MM.1S (cell line): ENCODE measurements at places on chromosomes 13 and 19.
A peak's percentile ranks its signal among the peaks of the same experiment; 100 is the strongest.

DNA sequence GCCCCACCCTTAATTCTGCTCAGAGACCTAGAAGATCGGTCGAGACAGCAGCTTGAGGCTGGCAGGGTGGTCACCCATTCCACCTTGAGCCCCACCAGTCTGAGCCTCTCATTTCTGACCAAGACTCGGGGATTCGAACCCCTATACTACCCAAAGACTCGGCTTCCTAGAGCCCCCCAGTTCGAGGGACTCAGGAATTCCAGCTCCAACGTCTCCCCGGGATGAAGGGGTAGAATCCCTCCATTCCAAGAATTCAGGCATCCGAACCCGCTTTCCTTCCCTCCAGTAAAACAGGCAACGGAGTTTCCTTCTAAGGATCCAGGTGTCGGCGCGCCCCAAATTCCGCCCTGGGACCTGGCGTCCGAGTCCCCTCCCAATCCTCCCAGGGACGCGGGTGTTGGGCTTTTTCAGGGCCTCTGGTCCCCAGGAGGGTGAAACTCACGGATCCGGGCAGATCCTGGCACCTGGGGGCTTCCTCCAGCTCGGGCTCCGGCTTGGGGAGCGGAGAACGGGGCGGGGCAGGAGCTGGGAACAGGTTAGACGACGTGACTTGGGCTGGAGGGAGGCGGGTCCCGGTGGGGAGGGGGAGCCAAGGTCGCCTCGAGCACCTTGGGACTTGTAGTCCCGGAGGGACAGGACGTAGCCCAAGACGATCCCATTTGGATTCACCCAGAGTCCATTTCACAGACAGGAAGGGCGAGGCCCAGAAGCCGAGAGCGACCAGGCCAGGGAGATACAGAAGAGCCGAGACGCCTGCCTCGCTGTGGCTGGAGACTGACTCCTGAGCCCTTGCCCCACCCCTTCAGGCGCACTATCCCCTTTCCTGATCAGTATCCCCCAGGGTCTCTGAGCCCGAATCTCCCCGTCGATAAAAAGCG, at the start of gene PPP1R13L:
PPP1R13L (minus strand) TSS at position 513 of the 878 bp plus-strand sequence. CDS start 6,751 bp downstream, outside the sequence.
- DNase-seq, result peak; percentile 60

DNA sequence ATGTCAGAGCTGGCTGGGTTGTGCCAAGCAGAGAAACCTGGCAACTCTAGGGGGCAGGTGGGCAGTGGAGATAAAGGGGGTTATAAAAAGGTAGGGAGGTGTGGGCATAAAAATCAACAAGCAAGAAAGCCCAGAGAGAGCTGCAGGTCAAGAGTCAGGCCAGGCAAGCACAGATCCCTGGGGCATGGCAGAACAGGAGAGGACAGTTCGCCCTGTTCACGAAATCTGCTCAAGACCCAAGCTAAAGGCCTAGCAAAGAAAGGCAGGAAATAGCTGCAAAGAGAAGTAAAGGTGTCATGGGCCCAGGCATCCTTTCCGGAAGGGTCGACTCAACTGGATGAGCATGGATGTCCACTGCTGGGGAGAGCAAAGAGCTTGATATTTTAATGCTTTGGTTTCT, 3.4 kb downstream of the MBNL2 start:
- peak; percentile 24 for DNase-seq

DNA sequence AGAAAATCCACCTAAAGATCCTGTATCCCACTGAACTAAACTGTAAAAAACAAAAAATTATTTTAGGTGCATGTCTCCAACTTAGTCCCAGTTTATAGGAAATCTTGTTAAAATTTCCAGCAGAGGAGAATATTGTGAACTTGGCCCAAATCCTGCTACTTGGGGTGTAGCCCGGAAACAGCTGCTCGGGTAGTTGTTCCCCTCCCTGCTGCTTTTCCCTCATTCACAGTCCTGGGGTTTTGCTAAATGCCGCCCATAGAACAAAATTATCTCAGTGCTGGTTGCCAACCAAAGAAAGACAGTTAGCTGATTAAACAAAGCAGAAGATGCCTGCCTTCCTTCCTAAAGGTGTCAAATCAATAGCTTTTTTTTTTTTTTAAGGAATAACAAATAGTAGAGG, 330.5 kb upstream of the KLF12 start:
- no peak for DNase-seq

- no peak for DNase-seq
Observed at GRCh38 chr13:98482476-98483444, 94.1 kb downstream of the STK24 start.

DNA sequence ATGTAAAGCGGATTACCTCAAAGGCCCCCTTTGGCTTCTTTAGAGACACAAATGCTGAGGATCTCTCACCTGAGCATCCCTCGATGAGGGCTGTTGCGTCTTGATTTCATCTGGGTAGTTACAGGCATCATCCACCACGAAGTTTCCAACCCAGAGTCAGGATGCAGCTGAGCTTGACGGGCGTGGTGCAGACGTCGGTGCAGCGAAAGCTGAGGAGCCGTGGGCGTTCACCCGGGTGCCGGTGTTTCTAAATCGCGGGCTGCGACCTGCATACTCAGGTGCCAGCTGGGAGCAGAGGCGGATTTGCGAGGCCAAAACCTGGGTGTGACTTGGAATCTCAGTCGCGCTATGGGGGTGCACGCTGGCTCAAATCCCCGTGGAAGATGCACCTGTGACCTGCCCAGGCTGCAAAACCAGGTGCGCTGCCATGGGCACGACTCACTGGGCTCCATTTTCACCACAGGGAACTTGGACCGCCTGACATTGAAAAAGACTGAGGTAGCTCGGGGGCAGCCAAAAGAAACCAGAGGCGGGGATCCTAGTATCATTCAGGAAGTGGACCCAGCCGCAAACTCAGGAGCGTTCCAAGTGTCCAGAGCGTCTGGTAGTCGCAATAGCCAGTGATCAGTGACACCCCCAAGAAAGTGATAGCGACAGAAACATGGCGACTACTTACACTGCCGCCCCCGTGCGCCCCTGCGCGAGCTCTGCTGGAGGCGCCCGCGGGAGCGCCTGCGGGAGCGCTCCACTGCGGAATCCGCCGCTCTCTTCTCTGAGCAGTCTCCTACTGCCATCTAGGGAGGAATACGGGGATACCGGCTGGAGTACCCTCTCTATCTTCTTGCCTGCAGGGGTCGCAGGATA, 36.4 kb upstream of the IGFL4 start:
- DNase-seq, result peak; percentile 43

- DNase-seq, result no peak
Observed at GRCh38 chr13:30735872-30736175, 481 bp downstream of the ALOX5AP start.
